NCI-H526 treated with DMSO at 0.1 percent for 48 hours (cell line): ENCODE measurements at places on chromosomes 16 and 17.

GRCh38 chr16:21190599-21190998, 20.8 kb downstream of the ZP2 start:
- DNase-seq = no peak

- DNase-seq = no peak
Measured at GRCh38 chr16:19094542-19095365, 19.0 kb upstream of the ITPRIPL2 start.

DNA sequence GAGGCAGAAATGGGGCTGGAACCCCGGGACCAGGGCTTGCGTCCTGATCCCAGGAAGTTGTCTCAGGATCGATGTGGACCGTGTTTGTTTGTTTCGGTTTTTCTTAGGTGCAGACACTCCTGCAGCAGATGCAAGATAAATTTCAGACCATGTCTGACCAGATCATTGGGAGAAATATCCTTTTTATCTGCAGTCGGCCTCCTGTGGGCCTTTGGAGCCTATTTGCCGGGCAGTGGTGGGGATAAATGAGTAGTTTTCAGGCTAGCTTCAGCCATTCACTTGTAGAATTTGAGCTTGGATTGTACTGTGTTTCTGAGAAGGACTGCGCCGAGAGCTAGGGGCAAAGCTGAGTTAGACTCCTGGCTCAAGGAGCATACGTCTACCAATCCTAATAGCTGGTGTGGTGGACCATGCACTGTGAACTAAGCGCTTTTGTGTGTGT, 816 bp downstream of the HSBP1 start:
- no peak for DNase-seq

DNA sequence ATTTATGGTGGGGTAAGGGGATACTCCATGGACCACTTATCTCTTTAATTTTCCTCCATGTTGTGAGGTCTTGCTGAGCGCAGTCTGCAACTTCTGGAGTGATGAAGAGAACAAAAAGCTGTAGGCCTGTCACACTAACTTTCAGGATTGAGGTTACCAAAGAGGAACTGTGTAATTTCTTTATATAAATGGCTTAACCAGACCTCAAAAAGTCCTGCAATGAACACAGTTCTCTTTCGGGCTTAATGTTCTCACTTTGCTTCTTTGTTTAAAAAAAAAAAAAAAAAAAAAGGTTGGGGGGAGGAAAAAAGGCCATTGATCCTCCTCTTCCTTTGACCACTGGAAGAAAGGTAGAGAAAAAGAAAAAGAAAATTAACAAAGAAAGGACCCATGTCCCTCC, 86.8 kb upstream of the SOX9 start:
- no peak for DNase-seq

DNA sequence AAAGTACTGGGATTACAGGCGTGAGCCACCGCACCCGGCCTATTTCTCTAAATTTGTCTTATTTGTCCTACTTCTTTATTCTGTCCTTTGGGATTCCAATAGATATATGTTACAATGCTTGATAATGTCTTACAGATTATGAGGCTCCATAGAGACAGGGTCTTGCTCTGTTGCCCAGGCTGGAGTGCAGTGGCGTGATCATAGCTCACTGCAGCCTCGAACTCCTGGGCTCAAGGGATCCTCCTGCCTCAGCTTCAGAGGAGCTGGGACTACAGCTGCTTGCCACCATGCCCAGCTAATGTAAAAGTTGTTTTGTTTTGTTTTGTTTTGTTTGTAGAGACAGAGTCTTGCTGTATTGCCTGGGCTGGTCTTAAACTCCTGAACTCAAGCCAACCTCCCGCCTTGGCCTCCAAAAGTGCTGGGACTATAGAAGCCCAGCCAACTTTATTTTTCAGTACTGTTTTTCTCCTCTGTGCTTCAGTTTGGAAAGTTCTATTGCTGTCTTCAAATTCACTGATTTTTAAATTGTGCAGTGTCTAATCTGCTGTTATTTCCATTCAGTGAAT, 10.3 kb downstream of the ANKRD13B start:
- no peak for DNase-seq

GRCh38 chr17:77654850-77655249, 303.7 kb upstream of the TNRC6C start:
- peak; percentile 73 for DNase-seq

DNA sequence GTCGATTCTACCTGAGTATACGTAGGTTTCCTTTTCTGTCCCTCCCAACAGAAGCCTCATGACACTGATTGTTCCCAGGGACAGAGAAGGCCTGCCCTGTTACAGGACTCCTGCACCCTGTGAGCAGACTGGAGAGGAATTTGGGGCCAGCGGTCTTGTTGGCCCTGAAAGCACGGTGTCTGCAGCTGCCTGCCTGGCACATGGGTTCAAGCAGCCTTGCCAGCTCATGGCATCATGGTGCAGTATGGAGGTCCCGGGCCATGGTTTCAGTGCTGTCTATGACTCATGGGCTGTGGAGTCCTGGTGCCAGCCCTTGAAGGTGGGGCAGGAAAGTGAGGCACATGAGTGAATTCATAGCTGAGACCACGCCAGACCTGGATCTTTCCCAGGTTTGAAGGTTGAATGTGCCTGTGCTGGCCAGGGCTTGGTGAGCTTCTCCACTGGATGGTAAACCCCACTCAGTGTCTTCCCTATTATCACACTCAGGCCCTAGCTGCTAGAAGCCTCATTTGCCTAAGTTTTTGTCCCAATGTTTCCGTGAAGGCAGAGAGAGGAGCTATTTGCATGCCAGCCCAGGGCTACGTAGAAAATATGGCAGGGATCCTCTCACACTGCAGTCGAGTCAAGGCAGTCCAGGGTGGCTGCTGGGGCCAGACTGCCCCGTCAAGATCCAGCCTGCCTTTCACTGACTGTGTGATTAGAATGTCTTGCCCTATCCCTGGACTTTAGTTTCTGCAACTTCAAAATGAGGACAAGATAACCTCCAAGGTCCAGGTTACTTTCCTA, 277.2 kb upstream of the CCL2 start:
- peak; percentile 85 for DNase-seq

DNA sequence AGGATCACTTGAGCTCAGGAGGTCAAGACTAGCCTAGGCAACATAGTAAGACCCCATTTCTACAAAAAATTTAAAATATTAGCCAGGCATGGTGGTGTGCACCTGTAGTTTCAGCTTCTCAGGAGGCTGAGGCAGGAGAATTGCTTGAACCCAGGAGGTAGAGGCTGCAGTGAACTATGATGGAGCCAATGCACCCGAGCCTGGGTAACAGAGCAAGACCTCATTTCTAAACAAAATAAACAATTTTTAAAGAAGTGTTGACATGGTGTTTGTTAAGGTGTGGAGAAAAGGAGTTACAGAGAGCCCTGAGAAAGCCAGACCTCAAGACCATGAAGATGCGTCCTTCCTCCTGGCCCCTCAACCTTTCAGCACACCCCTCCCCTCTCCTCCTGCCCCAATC, 37.6 kb upstream of the C1QL1 start:
- no peak for DNase-seq

GRCh38 chr16:84288902-84289301, 5.8 kb upstream of the WFDC1 start:
- DNase-seq = no peak

- DNase-seq = peak; percentile 14
Measured at GRCh38 chr17:8153957-8154607, 1.9 kb upstream of the PER1 start.

- no peak for DNase-seq
Measured at GRCh38 chr17:66221343-66221742, 7.9 kb downstream of the APOH start.

GRCh38 chr17:57282296-57282695, 26.0 kb downstream of the MSI2 start:
- no peak for DNase-seq

DNA sequence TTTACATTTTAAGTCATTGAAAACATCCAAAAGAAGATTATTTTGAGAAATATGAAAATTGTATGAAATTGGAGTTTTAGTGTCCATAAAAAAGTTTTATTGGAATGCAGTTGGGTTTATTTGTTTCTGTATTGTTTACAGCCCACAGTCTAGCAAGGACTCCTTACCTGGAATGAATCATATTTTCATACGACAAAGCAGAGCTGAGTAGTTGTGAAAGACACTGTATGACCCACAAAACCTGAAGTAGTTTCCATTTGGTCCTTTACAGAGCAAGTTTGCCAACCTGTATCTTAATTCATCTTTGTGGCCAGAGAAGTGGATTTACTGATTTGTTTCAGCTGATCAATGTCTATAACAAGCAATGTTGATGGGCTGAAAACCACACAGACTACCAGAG, 10.3 kb downstream of the CCL18 start:
- DNase-seq = no peak

DNA sequence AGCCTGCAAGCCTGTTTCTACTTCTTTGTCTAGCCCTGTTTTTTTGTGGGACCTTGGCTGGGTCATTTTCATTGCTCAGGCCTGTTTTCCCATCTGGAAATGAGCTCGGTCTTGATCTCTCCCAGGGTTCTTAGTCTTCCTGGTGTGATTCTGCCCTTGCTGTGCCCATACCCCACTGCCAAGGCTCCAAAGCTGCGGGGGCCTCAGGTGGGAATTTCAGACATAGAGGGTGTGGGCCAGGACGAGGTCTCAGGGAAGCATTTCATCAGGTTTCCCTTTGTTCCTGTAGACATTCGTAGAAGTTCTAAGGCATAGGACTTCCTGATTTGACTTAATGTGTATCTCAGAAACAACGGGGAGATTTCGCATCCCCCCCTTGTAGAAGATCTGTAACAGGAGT, 5.8 kb downstream of the MPRIP start:
- DNase-seq = no peak

DNA sequence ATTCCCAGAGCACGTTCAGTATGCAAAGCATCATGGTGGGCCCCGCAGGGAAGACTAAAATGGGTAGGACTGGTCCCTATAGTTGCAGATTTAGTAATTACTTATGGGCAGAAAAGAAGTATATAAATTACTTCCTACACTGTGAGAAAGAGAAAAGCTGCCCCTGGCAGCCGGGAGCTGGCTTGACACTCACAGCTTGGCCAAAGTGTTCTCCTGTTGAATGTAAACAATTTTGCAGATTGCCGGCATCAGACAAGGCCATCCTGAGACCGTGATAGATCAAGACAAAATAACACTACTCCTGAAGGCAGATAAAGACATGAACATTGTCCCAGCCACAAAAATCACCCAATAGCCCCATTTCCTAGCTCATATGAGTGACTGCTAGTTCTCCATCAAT, 98.5 kb downstream of the MARF1 start:
- DNase-seq = no peak

- no peak for DNase-seq
Measured at GRCh38 chr17:45221081-45222013, at the start of gene FMNL1. Gene FMNL1 (plus strand): TSS chr17:45221885. CDS start chr17:45222125, 240 bp downstream.

- DNase-seq = no peak
Measured at GRCh38 chr16:5907544-5907943, 809.9 kb upstream of the EEF2KMT start.

DNA sequence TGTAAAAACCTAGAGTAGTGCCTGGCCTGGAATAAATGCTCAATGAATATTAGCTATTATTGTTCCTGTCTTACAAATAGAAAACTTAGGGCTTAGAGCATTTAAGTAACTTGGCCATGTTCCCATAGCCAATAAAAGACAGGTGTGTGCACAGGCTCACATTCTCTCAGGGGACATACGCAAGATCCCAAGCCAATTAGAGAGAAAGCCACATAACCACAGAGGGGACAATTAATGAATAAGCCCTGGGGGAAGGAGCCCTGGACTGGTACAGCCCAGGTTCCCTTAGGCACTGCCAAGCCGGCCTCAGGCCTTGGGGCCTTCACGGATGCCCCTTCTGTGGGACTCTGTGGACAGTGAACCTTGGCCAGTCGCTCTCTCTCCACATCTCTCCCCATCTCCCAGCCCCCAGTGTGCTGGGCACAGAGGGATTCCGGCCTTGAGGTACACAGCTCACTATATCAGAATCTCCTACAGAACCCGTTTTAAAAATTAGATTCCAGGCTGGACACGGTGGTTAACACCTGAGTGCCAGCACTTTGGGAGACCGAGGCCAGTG, 27.3 kb upstream of the ABCC12 start:
- no peak for DNase-seq

DNA sequence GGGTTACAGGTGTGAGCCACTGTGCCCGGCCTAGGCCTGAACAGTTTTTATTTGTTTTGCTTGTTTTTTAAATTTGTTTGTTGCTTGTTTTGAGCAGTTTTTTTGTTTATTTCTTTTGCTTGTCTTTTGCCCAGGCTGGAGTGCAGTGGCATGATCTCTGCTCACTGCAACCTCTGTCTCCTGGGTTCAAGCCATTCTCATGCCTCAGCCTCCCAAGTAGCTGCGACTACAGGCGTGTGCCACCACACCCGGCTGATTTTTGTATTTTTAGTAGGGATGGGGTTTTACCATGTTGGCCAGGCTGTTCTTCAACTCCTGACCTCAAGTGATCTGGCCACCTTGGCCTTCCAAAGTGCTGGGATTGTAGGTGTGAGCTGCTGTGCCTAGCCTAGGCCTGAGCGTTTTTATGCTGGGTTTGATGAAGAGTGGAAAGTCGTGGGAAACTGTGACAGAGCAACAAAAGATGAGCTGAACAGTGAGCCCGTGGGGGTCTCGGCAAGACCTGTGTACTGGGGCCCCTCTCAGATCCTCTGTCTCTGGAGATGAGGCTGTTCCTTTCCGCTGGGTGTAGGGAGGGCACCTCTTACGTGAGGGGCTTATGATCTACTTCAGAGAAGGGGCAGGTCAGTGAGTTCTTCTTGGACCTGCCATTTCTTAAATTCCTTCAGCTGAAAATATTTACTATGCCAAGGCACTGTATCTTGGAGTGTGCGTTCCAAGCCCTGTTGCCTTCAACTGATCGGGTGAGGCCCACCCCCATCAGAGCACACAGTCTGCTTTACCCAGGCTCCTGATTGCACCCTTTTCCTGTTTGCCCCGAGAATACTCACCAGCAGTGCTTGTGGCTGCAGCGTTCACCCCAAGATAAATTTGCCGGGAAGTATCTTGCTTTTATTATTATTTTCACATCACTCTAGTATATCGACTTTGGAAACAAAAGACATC, 322.1 kb downstream of the SEC14L1 start:
- no peak for DNase-seq

- peak; percentile 25 for DNase-seq
Measured at GRCh38 chr16:73071131-73071940, 23.4 kb upstream of the ZFHX3 start.

- no peak for DNase-seq
Measured at GRCh38 chr17:30922235-30923030, 688 bp downstream of the ADAP2 start.

GRCh38 chr17:82696259-82696658, 2.2 kb downstream of the RAB40B start:
- DNase-seq = no peak

DNA sequence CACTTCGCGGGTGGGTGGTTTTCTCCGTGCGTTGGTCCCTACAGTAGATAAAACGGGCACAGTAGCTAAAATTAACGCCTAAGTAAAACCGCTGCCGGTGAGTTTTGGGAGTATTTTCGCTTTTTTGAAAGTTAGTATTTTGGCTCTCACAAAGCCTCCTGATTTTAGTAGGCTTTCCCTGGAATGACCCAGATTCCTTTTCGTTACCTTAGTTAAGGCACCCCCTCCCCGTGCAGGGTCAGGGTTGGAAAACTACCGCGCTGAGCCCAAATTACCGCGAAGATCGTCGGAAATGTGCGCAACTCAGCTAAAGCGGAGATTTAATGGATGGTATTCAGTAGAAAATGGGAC, 28.3 kb upstream of the ST6GALNAC1 start:
- no peak for DNase-seq
